ENCODE measurements at places on chromosomes 4 and X. TPM values are rescaled to one million over a fixed set of nuclear protein-coding genes. Genes with fewer than 3 reads are reported as not detected.

DNA sequence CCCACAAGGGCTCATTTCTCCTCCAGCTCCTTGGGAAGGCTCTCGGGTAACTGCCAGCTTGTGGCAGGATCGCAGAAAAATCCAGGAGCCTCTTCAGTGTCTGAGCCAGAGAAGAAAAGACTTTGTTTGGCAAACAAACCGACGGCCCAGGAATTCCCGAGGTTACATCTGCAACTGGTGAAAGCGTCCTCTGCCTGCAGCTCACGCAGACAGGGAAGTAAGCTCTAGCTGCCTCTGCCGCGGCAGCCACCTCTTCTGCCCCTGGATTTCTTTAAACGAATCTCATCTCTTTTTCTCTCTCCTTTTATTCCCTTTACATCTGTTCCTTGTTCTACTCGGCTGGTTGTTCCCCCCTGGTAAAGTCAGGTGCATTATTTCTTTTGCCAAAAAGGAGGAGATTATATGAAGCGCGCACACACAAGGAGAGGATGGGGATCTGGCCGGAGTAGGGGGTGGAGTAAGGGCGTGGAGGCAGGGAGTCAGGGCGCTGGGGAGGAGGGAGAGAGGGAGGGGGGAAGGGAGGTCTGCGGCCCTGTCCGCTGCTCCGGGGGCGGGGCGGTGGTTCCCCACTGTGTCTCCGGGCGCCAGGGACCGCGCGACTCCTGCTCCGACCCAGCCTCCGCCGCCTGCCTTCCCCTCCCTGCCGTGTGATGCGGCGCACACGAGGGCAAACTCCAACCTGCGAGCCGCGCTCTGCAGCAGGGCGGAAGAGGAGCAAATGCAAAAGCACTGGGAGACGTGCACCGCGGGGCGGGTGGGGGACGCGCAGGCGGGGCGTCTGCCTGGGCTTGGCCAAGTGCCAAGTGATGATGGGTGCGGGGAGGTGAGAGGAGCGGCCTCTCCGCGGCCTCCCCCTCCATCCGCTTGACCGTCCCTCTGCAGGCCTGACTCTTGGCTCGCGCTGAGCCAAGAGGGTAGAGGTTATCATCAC lies at the start of gene DCHS2:
Gene DCHS2 (minus strand): TSS at position 459 of the 931 bp plus-strand sequence. CDS start 444 bp downstream, at position 15.
- H3K27me3 ChIP-seq = peaks cover 60% of the 10 kb centered on the region
- H3K4me3 ChIP-seq = 0 out of 2 replicates have a peak within 1 kb of the TSS, but pooled peaks have one; percentile 11
- H3K27ac ChIP-seq = no peak within 1 kb of the TSS
- DNase-seq = peak; percentile 35

DNA sequence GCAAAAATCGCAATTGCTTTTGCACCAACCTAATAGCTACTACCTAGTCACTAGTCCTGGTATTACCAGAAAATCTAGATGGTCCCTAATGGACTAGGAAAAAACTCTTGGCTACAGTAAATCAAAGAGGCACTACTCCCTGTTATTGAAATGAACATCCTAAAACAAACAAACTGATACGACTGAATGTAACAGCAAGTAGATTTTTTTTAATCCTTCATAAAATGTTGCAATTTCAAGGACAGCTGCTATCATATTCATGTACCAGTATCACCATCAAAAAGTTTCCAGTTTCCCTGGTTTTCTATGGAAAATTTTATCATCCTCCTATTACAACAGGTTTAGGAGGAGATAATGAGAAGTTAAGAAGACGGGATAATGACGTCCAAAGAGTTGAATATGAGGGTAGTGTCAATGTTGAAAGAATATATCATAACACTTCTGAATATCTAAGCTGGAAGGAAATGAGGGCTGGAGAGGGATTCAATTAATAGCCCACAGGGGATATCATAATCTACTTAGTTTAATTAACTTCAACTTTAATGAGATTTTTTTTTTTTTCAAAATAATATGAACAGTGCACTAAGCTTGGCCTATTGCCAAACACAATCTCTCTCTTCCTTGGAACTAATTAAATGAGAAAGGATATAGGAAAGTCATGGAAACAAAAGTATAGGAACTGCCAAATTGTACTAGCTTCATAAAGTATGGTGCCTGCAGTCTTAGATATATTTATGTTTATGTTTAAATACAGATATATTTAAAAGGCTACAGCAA lies 94.8 kb upstream of the SMIM10 start:
- H3K4me1 ChIP-seq = peaks cover 9% of the 10 kb centered on the region
- H3K4me3 ChIP-seq = no peak overlapping the region
- H3K27ac ChIP-seq = no peak overlapping the region
- peaks cover 4% of the 10 kb centered on the region for H3K36me3 ChIP-seq
- DNase-seq = no peak
- H3K27me3 ChIP-seq = no peaks in the 10 kb centered on the region

The HAUS3 gene
- total RNA-seq = 10.2 TPM

DNA sequence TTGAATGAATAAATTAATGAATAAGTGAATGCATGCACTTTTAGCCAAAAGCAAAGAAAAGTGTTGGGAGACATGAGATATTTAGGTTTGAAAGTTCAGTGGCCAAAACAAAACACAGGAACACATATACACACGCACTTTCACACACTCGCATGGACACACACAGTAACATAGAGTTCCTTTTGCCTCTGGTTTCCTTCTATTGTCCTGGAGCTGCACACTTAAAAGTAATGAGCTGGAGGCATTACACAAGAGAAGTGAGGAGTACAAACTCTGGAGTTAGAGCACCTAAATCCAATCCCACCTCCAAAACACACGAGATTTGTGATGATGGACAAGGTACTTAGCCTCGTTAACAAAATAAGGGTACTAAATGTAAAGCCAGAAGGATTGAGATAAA lies 18.7 kb downstream of the PPA2 start:
- H3K4me1 ChIP-seq = peaks cover 7% of the 10 kb centered on the region
- no peaks in the 10 kb centered on the region for H3K27me3 ChIP-seq

DNA sequence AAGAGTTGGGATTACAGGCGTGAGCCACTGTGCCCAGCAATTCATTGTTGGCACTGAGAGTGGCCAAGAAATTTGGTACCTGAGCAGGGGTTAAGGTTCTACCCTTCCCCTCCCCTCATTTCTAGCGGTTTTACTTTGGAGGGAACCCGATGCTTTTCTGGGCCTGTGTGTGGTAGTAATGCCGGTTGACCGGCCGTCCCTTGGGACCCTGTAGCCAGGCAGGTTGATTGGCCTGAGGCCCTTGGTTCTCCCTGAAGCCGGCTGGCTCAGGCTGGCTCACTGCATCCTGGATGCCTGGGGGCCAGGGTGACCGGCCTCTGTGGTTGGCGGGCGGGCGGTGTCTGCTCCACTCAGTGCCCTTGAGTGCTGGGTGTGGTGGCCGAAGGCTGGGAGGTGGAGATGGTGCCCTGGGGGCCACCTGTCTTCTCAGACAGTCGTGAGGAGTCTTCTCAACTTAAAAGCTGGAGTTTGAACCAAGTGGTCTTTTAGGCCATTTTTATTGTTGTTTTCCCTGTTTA lies 45.6 kb downstream of the RGS12 start:
- H3K4me3 ChIP-seq = no peak overlapping the region
- no peak overlapping the region for H3K27ac ChIP-seq
- no peak for DNase-seq
- H3K4me1 ChIP-seq = 0 out of 2 replicates have a peak, but pooled peaks cover 4% of the 10 kb centered on the region

The PAGE1 gene
- not detected for total RNA-seq

- H3K27me3 ChIP-seq = no peaks in the 10 kb centered on the region
- no peak overlapping the region for H3K27ac ChIP-seq
- no peaks in the 10 kb centered on the region for H3K36me3 ChIP-seq
- no peaks in the 10 kb centered on the region for H3K4me1 ChIP-seq
- DNase-seq = no peak
- no peak overlapping the region for H3K4me3 ChIP-seq
Observed at GRCh38 chrX:109873983-109874382, 128.9 kb upstream of the TMEM164 start.

DNA sequence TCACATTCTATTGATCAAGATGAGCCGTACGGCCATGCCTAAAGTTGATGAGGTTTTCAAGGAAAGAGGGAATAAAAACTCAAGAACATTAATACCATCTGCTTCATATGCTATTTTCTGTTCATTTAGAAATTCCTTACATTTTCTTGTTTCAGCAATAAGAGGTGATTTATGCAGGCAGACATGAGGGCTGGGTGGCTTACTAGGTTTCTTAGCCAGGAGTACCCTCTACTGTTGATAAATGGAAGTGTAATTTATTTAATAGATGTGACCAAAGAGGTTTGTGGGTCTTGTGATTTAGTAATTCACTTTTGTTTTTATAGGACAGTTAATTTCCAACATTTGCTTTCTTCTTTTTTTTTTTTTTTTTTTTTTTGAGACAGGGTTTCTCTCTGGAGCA lies 6.4 kb upstream of the SMIM9 start:
- no peak overlapping the region for H3K27ac ChIP-seq
- H3K27me3 ChIP-seq = no peaks in the 10 kb centered on the region
- H3K4me3 ChIP-seq = no peak overlapping the region
- peak; percentile 64 for DNase-seq
- H3K36me3 ChIP-seq = no peaks in the 10 kb centered on the region
- H3K4me1 ChIP-seq = no peaks in the 10 kb centered on the region

GRCh38 chrX:73877687-73878086 lies 314.7 kb downstream of the CHIC1 start:
- no peak for DNase-seq
- H3K4me3 ChIP-seq = no peak overlapping the region
- H3K27me3 ChIP-seq = no peaks in the 10 kb centered on the region
- no peaks in the 10 kb centered on the region for H3K4me1 ChIP-seq
- no peaks in the 10 kb centered on the region for H3K36me3 ChIP-seq

DNA sequence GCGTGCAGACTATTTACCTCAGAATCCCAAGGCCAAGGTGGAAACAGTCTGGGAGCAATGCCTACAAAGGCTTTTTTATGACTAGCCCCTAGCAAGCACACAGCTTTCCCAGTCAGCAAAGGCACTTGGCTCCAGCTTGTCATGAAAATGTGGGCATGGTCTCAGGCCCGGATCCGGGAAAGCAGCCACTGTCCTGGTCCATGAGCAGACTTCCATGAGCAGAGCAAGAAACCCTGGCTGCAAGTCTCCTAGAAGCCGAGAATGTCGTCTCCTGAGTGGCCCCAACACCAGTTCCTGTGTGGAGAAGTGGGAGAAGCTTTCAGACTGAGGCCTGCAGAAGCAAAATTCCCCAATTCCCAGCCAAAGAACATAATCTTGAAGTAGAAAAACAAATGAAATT lies 190.5 kb downstream of the MID1 start:
- no peak overlapping the region for H3K4me3 ChIP-seq
- H3K4me1 ChIP-seq = no peaks in the 10 kb centered on the region
- H3K36me3 ChIP-seq = no peaks in the 10 kb centered on the region
- H3K27me3 ChIP-seq = no peaks in the 10 kb centered on the region
- no peak overlapping the region for H3K27ac ChIP-seq

DNA sequence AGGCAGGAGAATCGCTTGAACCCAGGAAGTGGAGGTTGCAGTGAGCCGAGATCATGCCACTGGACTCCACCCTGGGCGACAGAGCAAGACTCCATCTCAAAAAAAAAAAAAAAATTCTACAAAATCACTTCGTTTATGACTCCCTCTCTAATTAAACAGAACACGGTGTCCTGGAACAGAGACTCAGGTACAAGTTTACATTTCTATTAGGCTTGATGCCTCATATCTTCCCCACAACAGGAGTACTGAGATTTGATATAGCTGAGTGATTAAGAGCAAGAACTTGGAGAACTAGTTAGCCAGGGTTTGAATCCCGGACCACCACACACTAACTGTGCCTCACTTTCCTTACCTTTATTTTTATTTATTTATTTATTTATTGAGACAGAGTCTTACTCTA lies 42.2 kb upstream of the KLF3 start:
- H3K4me3 ChIP-seq = no peak overlapping the region
- no peaks in the 10 kb centered on the region for H3K27me3 ChIP-seq
- H3K36me3 ChIP-seq = no peaks in the 10 kb centered on the region
- H3K4me1 ChIP-seq = peaks cover 9% of the 10 kb centered on the region
- DNase-seq = no peak

DNA sequence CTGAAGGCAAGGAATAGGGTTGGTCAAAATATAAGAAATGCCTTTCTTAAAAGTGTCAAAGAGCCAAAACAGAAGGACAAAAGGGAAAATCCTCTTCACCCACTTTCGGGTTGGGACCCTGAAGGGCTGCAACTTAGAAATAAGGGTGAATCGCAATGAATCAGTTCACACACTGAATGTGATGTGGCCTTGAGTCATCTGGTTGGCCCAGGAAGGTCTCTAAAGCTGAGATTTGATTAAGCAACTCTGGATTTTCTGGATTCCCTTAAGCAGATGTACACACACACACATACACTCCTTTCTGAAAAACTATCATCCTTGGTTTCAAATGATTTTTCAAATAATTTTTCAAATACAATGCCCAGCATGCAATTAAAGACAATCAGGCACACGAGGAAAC lies 13.1 kb downstream of the TAB3 start:
- DNase-seq = peak; percentile 81
- no peaks in the 10 kb centered on the region for H3K36me3 ChIP-seq
- peak overlapping the region; percentile 55 for H3K4me3 ChIP-seq
- H3K27ac ChIP-seq = peak overlapping the region; percentile 76
- H3K4me1 ChIP-seq = peaks cover 15% of the 10 kb centered on the region

DNA sequence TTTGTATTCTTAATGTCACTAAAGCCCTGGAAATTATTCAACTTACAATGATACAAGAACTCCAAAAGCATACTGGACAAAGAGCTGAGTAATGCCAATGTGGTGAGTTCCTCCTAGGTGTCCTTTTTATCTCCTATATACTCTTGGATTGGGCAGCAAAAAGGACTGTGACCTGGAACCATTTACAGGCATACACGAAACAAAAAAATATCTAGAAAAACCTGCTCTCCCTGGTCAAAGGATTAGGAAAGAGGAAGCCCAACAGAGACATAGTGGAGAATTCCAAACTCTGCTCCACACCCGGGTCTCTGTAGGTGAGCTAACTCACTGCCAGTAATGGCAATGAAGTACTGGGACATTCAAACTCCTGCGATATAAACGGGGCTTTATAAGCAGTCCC lies 25.3 kb downstream of the SULT1B1 start:
- H3K4me3 ChIP-seq = no peak overlapping the region
- no peaks in the 10 kb centered on the region for H3K4me1 ChIP-seq
- no peak for DNase-seq
- no peaks in the 10 kb centered on the region for H3K36me3 ChIP-seq
- H3K27ac ChIP-seq = no peak overlapping the region
- H3K27me3 ChIP-seq = no peaks in the 10 kb centered on the region

The ARX gene
- not detected for total RNA-seq

DNA sequence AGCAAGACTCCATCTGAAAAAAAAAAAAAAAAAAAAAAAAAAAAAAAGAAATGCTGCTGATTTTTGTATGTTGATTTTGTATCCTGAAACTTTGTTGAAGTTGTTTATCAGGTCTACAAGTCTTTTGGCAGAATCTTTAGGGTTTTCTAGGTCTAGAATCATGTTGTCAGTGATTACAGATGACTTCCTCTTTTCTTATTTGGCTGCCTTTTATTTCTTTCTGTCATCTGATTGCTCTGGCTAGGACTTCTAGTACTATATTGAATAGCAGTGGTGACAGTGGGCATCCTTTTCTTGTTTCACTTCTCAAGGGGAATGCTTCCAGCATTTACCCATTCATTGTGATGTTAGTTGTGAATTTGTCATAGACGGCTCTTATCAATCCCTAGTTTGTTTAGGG lies 334.4 kb downstream of the SPRY1 start:
- 0 out of 2 replicates have a peak, but pooled peaks cover 5% of the 10 kb centered on the region for H3K4me1 ChIP-seq
- H3K27me3 ChIP-seq = no peaks in the 10 kb centered on the region
- no peak for DNase-seq
- no peak overlapping the region for H3K4me3 ChIP-seq

The CXCL1 gene
- total RNA-seq = 12.9 TPM

GRCh38 chrX:39261446-39262147 lies 460.3 kb downstream of the MID1IP1 start:
- peak overlapping the region; percentile 29 for H3K27ac ChIP-seq
- no peaks in the 10 kb centered on the region for H3K27me3 ChIP-seq
- no peak overlapping the region for H3K4me3 ChIP-seq
- DNase-seq = peak; percentile 85
- no peaks in the 10 kb centered on the region for H3K36me3 ChIP-seq
- peaks cover 12% of the 10 kb centered on the region for H3K4me1 ChIP-seq

The ANOS1 gene
- not detected for total RNA-seq

The ACE2 gene
- total RNA-seq = not detected

The ITM2A gene
- not detected for total RNA-seq

Data from GM23248 (cell line).